Right cardiac atrium (tissue), 5 donors: ENCODE measurements at places on chromosomes 4 and X. TPM values are rescaled to one million over a fixed set of nuclear protein-coding genes. Genes with fewer than 3 reads are reported as not detected.

- no peak for DNase-seq
Measured at GRCh38 chr4:14345356-14345775, 656.9 kb upstream of the CPEB2 start.

- DNase-seq = no peak
Measured at GRCh38 chrX:19750028-19750782, 137.2 kb downstream of the SH3KBP1 start.

- no peak for DNase-seq
Measured at GRCh38 chr4:177485528-177485927, 43.3 kb upstream of the AGA start.

DNA sequence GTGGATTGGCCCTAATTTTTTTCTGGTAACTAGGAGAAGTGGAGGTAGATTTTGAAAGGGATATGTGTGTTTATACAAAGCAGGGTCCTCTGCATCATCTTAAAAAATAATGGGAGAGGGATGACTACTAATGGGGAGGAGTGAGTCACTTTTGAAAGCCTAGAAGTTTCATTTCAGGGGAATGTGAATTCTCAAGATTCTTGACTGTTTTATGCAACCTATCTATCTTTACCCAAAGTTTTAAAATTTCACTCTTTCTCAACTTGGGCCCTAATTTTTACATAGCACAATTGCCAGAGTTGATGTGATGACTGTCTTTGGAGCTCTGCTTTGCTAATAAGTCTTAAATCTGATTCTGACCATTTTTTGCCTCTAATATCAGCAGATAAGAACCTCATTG, 445.2 kb downstream of the GRXCR1 start:
- no peak for DNase-seq

DNA sequence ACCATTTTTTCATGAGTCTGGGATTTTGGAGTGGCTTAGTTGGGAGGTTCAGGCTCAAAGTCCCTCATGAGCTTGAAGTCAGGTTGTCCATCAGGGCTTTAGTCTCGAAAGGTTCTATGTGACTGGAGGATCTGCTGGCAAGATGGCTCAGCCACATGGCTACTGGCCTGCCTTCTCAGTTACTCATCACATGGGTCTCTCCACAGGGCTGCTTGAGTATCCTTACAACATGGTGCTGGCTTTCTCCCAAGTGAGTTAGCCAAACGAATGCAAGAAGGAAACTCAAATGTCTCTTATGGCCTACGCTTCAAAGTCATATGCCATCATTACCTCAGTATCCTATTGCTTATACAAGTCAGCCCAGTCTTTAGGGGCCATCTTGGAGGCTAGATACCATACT, 106.3 kb upstream of the VCX3B start:
- no peak for DNase-seq

- DNase-seq = no peak
Measured at GRCh38 chr4:135207531-135207930, 1005.9 kb upstream of the PABPC4L start.

DNA sequence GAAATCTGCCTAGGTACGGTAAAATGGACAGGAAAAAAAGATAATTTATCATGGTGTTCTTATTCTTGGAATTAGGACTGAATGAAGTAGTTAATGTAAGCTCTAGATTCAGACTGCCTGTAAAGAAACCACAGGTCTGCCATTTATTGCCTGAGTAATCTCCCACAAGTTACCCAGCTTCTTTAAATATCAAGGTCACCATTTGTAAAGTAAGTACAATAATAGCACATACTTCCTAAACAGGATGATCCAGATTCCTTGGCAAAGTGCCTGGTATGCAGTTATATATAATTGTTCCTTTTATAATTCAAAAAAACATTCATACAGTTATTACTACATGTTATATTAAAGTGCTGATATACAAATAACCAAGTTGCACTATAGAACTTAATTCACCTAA, 368.6 kb downstream of the HNRNPD start:
- DNase-seq = no peak

DNA sequence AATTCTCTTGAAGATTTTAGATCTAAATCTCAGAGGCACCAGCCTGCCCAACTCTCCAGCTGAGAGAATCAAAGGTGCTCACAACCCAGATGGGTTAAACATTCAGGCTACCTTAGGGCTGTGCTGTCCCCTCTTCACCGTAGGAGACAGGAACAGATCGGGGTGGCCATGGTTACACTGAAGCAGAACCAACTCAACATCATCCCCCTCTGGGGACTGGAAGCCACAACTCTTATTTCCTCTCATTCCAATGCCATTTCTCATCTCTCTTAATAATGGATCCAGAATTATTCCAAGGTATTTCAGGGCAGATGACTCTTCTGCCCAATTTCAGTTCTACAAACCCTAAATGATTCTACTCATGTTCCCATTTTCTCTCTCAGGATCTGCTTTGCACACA, 109.7 kb downstream of the NKX6-1 start:
- no peak for DNase-seq

DNA sequence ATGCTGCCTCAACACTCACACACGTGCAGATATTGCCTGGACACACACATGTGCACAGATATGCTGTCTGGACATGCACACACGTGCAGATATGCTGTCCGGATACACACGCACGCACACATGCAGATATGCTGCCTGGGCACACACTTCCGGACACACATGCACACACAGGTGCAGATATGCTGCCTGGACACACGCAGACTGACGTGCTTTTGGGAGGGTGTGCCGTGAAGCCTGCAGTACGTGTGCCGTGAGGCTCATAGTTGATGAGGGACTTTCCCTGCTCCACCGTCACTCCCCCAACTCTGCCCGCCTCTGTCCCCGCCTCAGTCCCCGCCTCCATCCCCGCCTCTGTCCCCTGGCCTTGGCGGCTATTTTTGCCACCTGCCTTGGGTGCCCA, 14.7 kb downstream of the FGFRL1 start:
- DNase-seq = no peak

DNA sequence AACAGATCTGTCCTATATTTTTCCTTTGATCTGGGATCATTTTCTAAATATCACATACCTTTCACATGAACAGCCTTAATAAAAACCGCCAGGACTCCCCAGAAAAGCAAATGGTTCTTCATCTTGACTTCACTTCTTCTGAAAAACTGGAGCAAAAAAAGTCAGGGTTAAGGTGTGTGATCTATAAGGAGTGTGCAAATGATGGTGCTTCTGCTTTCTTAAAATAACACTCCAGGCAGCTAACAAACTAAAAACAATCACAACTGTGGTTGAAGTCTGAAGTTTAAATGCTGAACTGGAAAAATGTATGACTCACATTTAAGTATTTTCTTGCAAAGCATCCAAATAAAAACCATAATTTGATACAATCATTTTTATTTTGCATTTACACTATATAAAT, at the start of gene JCHAIN:
Gene JCHAIN (minus strand): TSS at position 140 of the 400 bp plus-strand sequence. CDS start 18 bp downstream, at position 122.
- no peak for DNase-seq

DNA sequence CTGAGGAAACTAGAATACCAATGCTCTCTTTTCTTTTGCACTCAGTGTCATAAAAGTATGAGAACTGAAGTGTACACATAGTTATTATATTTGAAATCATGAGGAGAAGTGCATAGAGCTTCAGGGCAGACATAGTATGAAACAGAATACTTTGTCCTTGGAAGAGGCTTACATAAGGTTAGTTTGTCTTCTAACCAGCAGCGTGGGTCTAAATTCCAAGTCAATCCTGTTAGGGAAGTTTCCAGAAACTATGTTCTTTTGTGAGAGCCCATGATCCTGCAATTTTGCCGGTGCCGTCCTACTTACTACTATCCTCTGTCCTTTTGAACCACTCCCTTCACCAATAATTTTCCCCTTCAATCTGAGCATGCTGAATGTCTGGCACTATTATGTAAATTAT, 156.2 kb downstream of the PABPC4L start:
- DNase-seq = no peak

DNA sequence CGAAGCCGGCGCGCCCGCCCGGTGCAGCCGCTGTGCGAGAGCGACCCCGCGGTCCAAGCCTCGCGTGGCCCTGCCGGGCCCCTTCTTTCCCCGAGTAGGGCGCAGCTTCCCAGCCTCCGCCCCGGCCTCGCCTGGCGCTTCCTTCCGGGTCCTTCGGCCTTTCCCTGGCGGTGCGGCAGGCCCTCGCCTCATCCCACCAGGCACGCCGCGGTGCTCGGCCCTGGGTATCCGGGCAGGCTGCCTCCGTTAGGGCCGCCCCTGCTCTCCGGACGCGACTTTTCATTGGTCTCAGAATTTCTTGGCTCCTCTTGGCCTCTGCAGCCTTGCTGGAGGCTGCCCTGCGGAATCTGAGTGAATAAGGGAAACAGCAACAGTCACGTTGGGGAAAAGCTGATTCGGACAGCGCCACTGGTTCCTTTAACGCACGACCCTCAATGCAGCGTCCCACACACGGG, 429 bp downstream of the UVSSA start:
- DNase-seq = peak; percentile 93

DNA sequence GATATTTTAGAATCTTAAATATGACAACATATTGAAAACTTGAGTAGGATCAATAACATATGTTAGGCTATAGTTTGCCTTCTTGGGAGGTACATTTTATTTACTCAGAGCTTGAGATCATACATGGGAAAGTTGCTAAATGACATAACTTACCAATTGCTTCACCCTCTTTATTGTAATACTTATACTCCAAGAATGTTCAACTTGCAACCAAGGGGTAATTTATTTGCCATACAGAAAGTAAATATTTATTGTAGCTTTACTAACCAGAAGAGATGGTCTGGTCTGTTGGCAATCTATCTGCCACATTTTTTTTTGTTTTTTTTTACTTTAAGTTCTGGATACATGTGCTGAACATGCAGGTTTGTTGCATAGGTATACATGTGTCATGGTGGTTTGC, 426.6 kb downstream of the ARHGAP24 start:
- no peak for DNase-seq

DNA sequence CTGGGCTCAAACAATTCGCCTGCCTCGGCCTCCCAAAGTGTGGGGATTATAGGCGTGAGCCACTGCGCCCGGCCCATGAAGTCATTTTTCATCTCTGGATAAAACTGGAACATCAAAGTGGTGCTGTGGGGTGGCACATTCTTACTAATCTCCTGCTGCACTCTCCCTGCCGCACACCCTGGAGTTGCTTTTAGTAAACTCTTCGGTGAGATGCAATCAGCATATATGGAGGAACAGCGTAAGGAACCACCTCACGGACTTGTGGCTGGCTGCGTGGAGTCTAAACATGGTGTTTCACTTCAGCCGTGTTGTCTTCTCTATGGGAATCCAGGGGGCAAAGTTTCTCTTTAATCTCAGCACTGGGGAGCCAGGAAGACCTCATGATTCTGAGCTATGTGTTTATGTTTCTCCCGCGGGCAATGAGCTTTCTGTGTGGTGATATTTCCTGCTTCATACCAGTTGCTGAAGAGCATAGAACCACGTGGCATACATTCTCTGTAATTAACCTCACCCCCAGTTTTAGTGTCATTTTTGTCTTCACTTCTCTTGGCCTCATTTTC, 2.1 kb upstream of the RHOH start:
- no peak for DNase-seq

- no peak for DNase-seq
Measured at GRCh38 chrX:113048896-113049295, 208.3 kb upstream of the AMOT start.

DNA sequence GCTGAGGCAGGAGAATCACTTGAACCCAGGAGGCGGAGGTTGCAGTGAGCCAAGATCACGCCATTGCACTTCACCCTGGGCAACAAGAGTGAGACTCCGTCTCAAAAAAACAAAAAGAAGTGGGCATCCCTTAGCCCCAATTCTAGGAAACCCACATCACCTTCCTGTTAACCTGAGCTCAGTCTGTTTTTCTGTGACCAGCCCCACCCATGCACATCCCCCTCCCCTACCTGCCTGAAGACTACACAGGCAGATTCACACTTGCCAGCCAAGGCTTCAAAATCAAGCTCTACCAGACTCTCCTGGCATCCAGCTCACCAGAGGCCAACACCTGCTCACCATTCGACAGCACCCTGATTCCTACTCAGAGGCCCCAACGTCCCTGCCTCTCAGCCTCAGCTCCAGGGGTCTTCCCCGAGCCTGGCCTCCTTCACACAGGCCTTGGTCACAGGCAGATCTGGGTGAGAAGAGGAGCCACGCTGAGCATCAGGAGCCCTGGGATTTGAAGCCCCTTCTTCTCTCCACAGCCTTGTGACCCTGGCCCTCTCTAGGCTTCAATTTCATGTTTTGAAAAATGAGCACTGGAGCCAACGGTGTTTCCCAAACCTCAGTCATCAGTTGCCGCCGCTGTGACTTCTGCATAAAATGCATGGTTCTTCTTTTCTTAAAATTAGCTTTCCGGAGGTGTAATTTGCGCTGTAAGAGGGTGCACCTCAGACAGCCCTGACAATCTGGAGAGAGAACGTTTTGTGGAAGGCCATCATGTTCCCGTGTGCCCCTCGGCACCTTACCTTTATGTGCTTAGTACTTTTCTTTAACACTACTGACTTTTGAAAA, 47.3 kb downstream of the JAKMIP1 start:
- DNase-seq = no peak

DNA sequence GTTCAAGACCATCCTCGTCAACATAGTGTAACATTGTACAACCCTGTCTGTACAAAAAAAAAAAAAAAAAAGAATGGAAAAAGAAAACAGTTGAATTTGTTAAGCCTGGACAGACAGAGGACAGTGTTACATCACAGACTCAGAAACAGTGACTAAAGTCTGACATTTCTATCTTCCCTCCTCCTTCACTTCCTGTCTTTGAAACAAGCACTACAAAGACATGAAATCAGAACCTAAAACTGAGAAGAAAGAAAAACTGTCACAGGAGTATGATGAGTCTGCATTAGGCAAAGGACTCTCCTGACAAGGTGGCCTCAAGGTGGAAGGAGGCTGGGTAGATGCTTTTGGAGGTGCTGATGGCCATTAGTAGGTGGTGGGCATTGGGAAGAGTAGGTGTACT, 126.7 kb downstream of the RBM47 start:
- no peak for DNase-seq

SPANXN2 gene
- total RNA-seq = not detected

TNMD gene
- not detected for total RNA-seq

AKAP4 gene
- total RNA-seq = not detected

MAML3 gene
- 4.2 TPM for total RNA-seq

SPANXC gene
- total RNA-seq = not detected

SPANXN5 gene
- not detected for total RNA-seq

NSUN7 gene
- 4.2 TPM for total RNA-seq

TEX13B gene
- not detected for total RNA-seq

FANCB gene
- 1.1 TPM for total RNA-seq

RAB33A gene
- total RNA-seq = 9.8 TPM

GK2 gene
- not detected for total RNA-seq

TMSB15C gene
- 1.4 TPM for total RNA-seq

LDOC1 gene
- 7.7 TPM for total RNA-seq

SRPK3 gene
- 47.6 TPM for total RNA-seq

TMEM187 gene
- 9.1 TPM for total RNA-seq
